ENCODE measurements at places on chromosomes 3 and 15.

- no peak for DNase-seq
Measured at GRCh38 chr3:2771193-2771592, 339.0 kb downstream of the IL5RA start.

DNA sequence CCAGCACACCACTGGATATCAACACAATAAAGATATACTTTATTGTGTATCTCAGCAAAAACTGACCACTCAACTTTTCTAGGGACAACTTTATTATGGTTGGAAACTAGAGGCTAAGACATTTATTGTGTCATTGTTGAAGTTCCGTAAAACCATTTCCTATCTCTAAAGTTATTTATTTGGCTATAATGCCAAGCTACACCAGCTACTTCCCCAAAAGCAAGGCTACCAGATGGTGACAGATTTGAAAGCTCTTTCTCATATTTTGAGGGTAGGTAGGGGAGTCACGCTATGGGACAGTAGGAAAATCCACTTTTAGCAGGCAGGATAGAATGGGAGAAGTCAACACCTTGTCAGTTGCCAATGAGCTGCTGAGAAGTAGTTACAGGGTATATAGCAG, 834.6 kb upstream of the CFAP20DC start:
- DNase-seq, result no peak

GRCh38 chr15:80530737-80531365, 126.7 kb downstream of the ARNT2 start:
- no peak for DNase-seq

DNA sequence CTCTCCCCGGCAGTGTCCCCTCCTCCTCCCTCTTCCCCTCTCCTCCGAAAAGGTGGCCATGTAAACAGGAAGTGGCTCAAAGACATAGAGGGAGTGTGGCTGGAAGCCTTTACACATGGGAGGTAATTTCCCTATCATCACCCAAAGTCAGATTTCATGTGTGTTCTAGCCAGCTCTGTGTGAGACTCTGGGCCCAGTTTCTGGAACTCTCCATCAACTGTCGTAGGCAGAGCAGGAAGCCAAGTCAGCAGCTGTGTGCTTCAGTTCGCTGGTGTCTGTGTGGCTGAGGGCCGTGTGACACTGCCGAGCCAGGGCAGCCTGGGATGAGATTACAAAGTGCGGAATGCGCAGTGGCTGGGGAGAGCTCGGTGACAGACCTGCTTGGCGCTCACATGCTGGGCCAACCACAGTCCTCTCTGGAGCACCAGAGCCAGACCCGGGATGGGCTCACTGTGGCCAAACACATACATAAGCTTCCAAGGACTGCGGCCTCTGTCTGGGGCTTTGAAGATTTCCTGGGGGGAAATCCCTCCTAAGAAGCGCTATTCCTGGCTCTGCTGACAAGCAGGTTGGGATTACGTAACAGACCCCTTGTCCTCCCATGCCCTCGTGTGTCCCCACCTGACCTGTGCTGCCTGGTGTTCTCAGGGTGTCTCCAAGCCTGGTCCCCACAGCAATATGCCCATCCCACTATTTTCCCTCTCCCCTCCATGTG, 50.7 kb downstream of the UMPS start:
- DNase-seq, result no peak

DNA sequence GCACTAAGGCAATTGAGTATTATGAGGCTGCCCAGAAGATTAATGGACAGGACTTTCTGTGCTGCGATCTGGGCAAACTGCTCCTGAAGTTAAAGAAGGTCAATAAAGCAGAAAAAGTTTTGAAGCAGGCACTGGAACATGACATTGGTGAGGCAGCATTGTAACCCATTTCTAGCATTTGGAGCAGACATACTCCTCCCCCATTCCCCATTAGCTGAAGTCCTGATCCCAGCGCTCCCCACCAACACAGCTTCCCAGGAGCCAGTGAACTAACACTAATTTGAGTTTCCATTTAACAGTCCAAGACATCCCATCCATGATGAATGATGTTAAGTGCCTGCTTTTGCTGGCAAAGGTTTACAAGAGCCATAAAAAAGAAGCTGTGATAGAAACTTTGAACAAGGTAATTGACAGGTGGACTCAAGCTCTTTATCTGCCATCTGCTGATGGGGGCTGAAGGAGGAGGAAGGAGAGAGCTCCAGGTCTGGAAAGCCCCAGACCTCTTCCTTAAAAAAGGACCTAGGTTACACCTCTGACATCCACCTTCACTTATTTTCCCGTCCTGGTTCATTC, 22.6 kb downstream of the CSRNP1 start:
- no peak for DNase-seq

DNA sequence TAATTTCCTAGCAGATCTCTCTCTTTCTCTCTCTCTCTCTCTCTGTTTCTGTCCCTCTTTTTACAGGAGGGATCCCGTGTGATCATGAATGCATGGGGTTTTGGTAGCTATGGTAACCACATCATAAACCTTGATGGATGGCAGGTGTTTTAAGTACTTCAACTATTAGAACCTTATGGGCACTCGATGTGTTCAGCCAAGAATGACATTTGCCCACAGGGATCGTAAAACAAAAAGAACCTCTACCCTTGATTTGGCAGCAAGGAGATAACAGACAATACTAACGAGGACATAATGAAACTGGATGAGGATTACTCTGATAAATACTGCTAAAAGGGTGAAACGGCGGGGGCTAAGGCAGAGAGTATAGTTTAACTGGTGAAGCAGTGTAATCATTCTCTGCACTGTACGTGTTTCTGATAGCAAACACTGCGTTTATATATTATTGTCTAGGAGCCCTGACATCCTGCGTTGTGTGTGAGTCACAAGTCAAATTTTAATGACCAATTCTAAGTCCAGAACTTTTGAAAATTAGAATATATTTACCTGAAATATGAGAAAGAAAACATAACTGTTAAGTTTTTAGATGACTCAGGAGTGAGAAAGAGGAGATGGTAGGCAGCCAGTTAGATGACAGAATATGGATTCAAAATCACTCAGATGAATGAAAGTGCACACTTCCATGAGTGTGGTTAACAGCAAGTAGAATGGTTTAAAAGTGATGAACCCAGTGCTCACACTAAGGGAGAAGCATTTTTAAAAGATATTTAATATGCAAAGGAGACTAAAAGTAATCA, 80.3 kb downstream of the OTOL1 start:
- DNase-seq, result no peak

GRCh38 chr15:33074212-33074611, 120.3 kb downstream of the FMN1 start:
- no peak for DNase-seq

- no peak for DNase-seq
Measured at GRCh38 chr3:46383951-46384330, 13.2 kb downstream of the CCR5 start.

DNA sequence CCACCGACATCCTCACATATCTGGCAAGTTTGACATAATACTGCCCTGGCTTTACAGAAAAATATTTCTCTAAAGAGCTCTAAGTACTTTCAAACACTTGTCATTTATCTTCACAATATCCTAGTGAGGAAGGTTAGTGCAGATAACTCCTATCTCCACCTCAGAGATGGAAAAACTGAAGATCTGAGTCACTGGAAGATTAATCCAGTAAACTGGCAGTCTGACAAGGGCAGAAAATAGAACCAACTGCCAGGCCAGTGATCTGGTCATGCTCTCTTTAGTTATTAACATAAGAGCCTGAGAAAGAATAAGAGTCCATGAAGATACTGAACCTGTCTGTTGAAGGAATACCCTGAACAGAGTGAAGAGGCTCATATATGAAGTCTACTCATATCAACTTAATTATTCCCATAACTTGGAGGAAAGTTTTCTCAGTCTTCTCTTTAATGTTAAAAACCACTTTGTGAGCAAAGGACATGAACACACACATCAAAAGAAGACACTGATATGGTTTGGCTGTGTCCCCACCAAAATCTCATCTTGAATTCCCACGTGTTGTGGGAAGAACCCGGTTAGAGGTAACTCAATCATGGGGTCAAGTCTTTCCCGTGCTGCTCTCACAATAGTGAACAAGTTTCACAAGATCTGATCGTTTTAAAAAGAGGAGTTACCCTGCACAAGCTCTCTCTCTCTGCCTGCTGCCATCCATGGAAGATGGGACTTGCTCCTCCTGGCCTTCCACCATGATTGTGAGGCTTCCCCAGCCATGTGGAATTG, 61.4 kb downstream of the GOLIM4 start:
- no peak for DNase-seq

- no peak for DNase-seq
Measured at GRCh38 chr15:63843901-63844317, 10.2 kb upstream of the HERC1 start.

DNA sequence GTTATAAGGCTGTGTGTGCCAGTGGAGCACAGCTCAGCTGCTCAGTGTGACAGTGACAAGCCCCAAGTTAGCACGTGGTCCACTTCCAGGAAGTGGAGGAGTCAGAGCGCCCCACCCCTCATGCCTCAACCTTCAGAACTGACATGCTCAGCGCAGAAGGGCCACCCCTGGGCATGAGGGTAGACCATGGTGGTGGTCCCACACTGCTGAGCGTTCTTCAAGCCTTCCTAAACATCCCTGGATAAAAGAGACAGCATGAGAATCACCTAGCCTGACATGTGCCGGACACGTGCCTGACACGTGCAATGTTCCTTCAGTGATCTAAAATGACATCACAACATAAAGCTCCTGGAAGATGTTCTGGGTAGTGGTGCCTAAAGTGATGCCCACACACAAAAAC, 16.8 kb downstream of the ATP10A start:
- DNase-seq, result no peak

DNA sequence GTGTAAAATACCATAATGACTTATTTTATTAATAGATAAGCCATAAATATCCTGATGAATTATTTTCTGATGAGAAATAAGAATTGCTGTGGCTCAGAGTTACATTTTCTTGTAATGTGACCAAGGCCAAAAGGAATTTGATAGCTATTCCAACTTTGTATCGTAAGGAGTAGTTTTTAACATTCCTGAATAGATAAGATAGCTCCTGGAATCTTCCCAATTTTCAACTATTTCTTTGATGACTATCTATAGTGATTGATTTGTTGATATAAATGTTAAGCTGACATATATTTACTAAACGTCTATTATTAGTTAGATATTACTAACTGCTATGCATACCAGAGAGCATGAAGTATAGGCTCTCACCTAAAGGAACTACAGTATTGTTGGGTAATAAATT, 49.1 kb upstream of the SATB1 start:
- DNase-seq, result no peak

- DNase-seq, result no peak
Measured at GRCh38 chr15:56763141-56763895, 30.0 kb upstream of the ZNF280D start.

- DNase-seq, result no peak
Measured at GRCh38 chr3:49721896-49722781, 1.6 kb downstream of the GMPPB start.
